Breast epithelium (tissue), 4 donors: ENCODE measurements at places on chromosomes 13 and 19.

DNA sequence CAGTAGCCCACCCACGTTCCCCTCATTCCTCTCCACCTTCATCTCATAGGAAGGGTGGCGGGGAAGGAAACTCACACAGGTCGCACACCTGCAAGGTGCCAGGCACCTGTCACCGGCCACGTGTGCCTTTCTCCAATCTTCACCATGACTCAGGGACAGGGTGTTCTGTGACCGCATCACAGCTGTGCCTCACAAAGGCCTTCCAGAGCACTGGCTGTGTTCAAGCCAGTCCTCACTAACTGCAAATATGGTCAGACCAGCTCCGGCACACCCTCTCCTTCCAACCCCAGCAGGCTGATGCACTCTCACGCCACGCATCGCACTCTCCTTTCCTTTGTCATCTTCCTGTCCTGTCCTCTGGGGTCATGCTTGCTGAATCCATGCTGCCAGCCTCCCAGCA lies 415.9 kb downstream of the IRS2 start:
- no peak overlapping the region for H3K4me3 ChIP-seq
- DNase-seq = no peak
- no peaks in the 10 kb centered on the region for H3K27me3 ChIP-seq
- no peaks in the 10 kb centered on the region for H3K36me3 ChIP-seq
- H3K4me1 ChIP-seq = no peaks in the 10 kb centered on the region

DNA sequence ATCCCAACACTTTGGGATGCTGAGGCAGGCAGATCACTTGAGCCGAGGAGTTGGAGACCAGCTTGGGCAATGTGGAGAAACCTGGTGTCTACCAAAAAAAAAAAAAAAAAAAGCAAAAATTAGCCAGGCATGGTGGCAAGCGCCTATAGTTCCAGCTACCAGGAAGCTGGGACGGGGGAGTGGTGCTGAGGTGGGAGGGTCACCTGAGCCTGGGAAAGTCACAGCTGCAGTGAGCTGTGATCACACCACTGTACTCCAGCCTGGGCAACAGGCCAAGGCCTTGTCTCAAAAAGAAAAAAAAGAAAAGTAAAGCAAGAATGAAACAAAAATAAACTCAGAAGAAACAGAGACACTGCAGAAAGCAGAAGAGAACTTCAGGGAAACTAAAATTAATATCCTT lies 31.6 kb downstream of the MTRF1 start:
- H3K27ac ChIP-seq = no peak overlapping the region
- H3K27me3 ChIP-seq = no peaks in the 10 kb centered on the region
- DNase-seq = no peak
- no peak overlapping the region for H3K4me3 ChIP-seq

- H3K36me3 ChIP-seq = no peaks in the 10 kb centered on the region
- DNase-seq = peak; percentile 28
- H3K27me3 ChIP-seq = no peaks in the 10 kb centered on the region
- H3K27ac ChIP-seq = no peak overlapping the region
- no peaks in the 10 kb centered on the region for H3K4me1 ChIP-seq
- no peak overlapping the region for H3K4me3 ChIP-seq
These were observed 1.5 kb upstream of the ERICH4 start for GRCh38 chr19:41441321-41441945.

DNA sequence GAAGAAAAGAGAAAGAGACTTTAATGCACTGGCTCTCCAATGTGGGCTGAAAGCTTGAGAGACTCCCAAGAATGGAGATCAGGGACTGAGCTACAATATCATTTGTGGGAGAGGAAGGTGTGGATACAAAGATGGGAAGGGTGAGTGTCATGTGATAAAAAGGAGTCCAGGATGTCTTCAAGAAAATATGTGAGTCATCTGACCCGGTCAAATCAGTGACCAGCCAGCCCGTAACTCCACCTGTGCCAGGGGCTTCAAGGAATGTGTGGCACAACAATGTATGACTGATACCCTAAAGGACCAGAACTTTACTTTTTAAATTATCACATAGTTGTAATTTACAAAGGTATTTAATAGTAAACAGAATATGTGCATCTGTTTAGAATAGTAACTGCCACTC lies 97.2 kb downstream of the DOCK9 start:
- H3K4me1 ChIP-seq = no peaks in the 10 kb centered on the region
- peaks cover 3% of the 10 kb centered on the region for H3K36me3 ChIP-seq
- no peak for DNase-seq
- H3K27ac ChIP-seq = no peak overlapping the region
- H3K4me3 ChIP-seq = no peak overlapping the region

DNA sequence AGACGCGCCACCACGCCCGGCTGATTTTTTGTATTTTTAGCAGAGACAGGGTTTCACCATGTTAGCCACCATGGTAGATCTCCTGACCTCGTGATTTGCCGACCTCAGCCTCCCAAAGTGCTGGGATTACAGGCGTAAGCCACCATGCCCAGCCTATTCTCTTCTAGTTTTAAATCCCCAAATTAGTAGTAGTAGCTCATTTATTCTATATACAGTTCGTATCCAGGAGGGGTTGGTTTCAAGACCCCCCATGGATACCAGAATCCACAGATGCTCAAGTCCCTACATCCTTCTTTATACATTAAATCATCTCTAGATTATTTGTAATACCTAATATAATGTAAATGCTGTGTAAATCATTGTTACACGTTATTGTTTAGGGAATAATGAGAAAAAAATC lies 2.0 kb downstream of the ZNF568 start:
- no peak overlapping the region for H3K27ac ChIP-seq
- no peaks in the 10 kb centered on the region for H3K4me1 ChIP-seq
- no peak overlapping the region for H3K4me3 ChIP-seq
- no peak for DNase-seq

DNA sequence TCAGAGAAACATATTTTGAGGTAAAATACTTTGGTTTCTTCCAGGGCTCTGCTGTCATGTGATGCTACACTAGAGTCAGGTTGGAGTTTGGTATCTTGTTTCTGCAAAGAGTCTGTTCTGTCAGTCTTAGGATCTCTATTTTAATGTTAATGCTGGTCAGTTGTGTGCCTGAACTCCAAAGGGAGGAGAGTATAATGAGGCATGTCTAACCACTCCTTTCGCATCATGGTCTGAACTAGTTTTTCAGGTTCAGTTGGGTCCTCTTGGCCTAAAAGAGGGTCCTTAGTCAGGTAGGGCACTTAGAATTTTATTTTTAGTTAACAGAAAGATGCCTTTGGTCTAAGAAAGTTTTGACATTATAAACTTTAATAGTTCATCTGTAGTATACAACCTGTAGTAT lies 78.2 kb downstream of the FNDC3A start:
- H3K4me1 ChIP-seq = no peaks in the 10 kb centered on the region
- H3K36me3 ChIP-seq = no peaks in the 10 kb centered on the region
- H3K4me3 ChIP-seq = no peak overlapping the region
- H3K27ac ChIP-seq = no peak overlapping the region
- no peak for DNase-seq

DNA sequence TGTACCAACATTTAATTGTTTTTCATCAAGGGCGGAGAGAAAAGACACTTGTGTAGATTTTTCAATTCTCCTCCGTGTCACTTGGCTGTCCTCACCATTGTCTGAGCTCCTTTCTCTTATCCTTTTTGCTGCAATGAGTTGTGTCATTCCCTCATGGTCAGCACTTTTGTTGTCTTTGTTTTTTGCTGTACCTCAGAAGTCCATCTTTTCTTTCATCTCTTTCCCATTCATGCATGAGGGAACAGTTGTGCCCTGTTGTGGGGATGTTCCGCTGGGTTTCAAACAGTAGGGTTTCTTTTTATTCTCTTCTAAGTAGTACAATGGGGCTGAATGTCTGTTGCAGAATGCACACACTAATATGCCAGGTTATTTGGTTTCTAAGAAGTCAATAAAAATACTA lies 222.6 kb downstream of the TM9SF2 start:
- H3K4me1 ChIP-seq = no peaks in the 10 kb centered on the region
- DNase-seq = no peak
- no peak overlapping the region for H3K4me3 ChIP-seq
- no peak overlapping the region for H3K27ac ChIP-seq
- no peaks in the 10 kb centered on the region for H3K36me3 ChIP-seq
- H3K27me3 ChIP-seq = no peaks in the 10 kb centered on the region

- no peak overlapping the region for H3K4me3 ChIP-seq
- no peak overlapping the region for H3K27ac ChIP-seq
- no peak for DNase-seq
- no peaks in the 10 kb centered on the region for H3K27me3 ChIP-seq
These were observed 245.2 kb downstream of the DNAJC15 start for GRCh38 chr13:43268632-43269031.

DNA sequence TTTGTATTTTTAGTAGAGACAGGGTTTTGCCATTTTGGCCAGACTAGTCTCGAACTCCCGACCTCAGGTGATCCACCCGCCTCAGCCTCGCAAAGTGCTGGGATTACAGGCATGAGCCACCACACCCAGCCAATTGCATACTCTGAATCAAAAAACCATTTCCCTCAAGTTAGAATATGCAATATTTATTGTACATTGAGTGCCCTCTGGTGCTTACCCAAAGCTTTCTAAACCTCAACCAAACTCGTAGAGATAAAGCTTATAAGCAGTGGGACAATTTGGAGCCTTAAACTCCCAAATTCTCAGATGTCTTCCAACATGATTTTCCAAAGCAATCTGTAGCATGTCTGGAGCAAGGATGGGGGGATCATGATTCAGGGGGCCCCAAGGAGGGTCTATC lies 22.4 kb downstream of the RFXAP start:
- no peak for DNase-seq
- H3K27ac ChIP-seq = no peak overlapping the region
- H3K4me1 ChIP-seq = no peaks in the 10 kb centered on the region
- no peaks in the 10 kb centered on the region for H3K27me3 ChIP-seq
- no peaks in the 10 kb centered on the region for H3K36me3 ChIP-seq
- no peak overlapping the region for H3K4me3 ChIP-seq

DNA sequence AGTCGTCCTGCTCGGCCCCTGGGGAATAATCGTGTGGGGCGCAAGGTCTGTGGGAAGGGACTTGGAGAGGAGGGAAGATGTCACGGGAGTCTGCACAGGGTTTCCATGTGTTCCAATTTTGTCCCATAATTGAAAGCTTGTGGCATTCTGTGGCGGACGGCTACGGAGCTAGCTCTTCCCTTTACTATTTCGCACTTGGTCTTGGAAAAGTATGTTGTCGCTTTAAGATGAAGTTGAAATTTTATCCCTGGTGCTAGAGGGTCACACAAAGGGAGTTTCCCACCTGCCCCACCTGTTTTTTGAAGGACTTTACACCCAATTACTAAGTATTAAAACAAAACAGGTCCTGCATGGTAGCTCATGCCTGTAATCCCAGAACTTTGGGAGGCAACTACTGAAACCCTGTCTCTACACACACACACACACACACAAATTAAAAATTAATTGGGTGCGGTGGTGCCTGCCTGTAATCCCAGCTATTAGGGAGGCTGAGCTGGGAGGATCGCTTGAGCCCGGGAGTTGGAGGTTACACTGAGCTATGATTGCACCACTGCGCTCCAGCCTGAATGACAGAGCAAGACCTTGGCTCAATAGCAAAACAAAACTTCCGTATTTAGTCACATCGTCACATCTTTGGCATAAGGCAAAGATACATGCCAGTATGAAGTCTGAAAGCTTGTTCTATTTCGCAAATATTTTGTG lies 967 bp upstream of the TPT1 start:
- no peaks in the 10 kb centered on the region for H3K27me3 ChIP-seq
- H3K4me3 ChIP-seq = peak overlapping the region; percentile 97
- peak overlapping the region; percentile 100 for H3K27ac ChIP-seq

GRCh38 chr19:57096685-57097361 lies 23.0 kb upstream of the USP29 start:
- no peaks in the 10 kb centered on the region for H3K36me3 ChIP-seq
- no peak overlapping the region for H3K27ac ChIP-seq
- H3K4me1 ChIP-seq = no peaks in the 10 kb centered on the region
- H3K4me3 ChIP-seq = no peak overlapping the region

- H3K27me3 ChIP-seq = no peaks in the 10 kb centered on the region
- DNase-seq = no peak
- peak overlapping the region; percentile 92 for H3K4me3 ChIP-seq
- H3K27ac ChIP-seq = peak overlapping the region; percentile 100
These were observed 823 bp downstream of the TLE5 start for GRCh38 chr19:3061182-3062161.

GRCh38 chr13:112179995-112180394 lies 113.0 kb downstream of the SOX1 start:
- no peak overlapping the region for H3K4me3 ChIP-seq
- H3K4me1 ChIP-seq = no peaks in the 10 kb centered on the region
- no peaks in the 10 kb centered on the region for H3K36me3 ChIP-seq
- no peak overlapping the region for H3K27ac ChIP-seq
- H3K27me3 ChIP-seq = no peaks in the 10 kb centered on the region
- DNase-seq = no peak

DNA sequence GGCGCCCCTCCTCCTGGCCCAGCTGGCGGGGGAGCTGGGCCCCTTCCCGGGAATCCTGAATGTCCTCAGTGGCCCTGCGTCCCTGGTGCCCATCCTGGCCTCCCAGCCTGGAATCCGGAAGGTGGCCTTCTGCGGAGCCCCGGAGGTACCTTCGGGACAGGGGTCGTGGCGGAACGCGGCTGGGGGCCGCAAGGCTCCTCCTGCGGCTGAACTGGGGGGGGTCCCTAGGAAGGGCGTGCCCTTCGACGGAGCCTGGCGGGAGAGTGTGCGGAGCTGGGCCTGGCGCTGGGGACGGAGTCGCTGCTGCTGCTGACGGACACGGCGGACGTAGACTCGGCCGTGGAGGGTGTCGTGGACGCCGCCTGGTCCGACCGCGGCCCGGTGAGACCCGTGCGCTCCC lies 8.6 kb downstream of the ALDH16A1 start:
- no peaks in the 10 kb centered on the region for H3K36me3 ChIP-seq
- H3K27ac ChIP-seq = no peak overlapping the region
- H3K27me3 ChIP-seq = no peaks in the 10 kb centered on the region
- no peak for DNase-seq
- H3K4me1 ChIP-seq = no peaks in the 10 kb centered on the region
- no peak overlapping the region for H3K4me3 ChIP-seq

- no peak for DNase-seq
- peaks cover 8% of the 10 kb centered on the region for H3K4me1 ChIP-seq
- peak overlapping the region; percentile 97 for H3K4me3 ChIP-seq
These were observed 8.3 kb downstream of the IRS2 start for GRCh38 chr13:109778102-109778542.

DNA sequence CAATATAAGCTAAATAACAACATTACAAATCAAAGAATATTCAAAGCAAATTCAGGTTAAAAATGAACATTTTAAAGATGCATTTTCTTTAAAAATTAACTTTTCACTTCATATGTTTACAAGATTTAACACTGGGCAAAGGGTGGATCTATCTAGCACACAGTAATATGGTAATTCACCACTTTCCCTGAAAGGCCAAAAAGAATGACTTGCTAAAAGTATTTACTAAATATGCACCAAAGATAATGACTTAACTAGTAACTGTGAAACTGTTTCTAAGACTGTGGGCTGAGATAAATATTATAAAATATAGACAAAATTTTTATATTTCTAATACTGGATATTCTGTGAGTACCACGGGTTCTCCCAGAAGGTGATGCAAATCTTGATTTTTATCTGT lies 4.5 kb upstream of the EEF1AKMT1 start:
- H3K27me3 ChIP-seq = no peaks in the 10 kb centered on the region
- no peak for DNase-seq
- no peaks in the 10 kb centered on the region for H3K4me1 ChIP-seq
- H3K27ac ChIP-seq = no peak overlapping the region
- H3K36me3 ChIP-seq = no peaks in the 10 kb centered on the region
- H3K4me3 ChIP-seq = no peak overlapping the region

GRCh38 chr13:101490406-101491015 lies 38.0 kb downstream of the ITGBL1 start:
- no peaks in the 10 kb centered on the region for H3K27me3 ChIP-seq
- no peaks in the 10 kb centered on the region for H3K36me3 ChIP-seq
- no peaks in the 10 kb centered on the region for H3K4me1 ChIP-seq
- no peak for DNase-seq
